ENCODE measurements at places on chromosomes 12 and 14. TPM values are rescaled to one million over a fixed set of nuclear protein-coding genes. Genes with fewer than 3 reads are reported as not detected.

DNA sequence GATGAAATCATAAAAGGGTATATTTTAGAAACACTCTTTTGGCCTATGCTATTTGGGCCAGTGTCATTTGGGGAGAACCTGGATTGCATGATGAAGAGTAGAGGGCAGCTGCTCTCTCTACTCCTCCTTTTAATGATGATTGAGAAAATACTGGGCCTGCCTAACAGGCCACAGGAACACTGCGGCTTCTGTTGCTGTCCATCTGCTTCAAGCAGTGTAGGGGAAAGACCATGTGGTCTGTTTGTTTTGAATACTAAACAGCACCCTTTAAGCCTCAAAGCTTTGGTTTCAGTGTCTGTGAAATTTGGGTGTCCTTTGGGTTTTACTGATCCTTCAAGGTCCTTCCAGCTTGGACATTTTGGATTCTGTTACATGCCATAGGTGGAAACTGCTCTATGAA is 78.0 kb downstream of the TTC6 start:
- DNase-seq: no peak

GRCh38 chr12:128853600-128854197 is 421 bp downstream of the GLT1D1 start:
- no peak for DNase-seq

DNA sequence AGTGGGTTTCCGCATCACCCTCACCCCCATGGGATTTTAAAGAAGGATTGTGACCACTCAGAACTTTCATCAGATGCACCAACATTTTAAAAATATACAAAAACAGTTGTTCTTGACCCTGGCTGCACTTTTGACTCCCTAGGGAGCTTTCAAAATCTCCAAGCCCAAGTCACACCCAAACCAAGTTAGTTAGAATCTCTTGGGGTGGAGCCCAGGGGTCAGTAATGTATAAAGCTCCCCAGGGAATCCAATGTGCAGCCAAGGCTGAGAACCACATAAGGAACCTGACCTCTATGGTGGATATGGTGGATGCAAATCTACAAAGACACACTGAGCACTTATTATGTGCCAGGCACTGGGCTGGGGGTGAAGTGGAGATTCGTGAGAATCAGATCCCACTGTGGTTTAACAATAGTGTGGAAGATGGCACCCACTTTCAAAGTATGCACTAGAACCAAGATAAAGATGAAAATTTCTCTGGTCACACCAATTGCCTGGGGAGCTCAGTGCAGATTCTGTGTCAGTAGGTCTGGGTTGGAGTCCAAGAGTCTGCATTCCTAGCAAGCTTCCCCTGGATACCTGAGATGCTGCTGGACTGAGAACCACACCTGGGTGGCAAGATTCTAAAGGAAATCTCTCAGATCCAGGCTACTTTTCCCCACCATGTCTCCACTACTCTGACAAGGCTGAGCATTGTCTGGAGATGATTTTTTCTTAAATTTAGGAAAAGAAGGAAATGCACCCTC is 18.9 kb upstream of the CMKLR1 start:
- no peak for DNase-seq

GRCh38 chr12:95700316-95700785 is 90.2 kb downstream of the NTN4 start:
- no peak for DNase-seq

DNA sequence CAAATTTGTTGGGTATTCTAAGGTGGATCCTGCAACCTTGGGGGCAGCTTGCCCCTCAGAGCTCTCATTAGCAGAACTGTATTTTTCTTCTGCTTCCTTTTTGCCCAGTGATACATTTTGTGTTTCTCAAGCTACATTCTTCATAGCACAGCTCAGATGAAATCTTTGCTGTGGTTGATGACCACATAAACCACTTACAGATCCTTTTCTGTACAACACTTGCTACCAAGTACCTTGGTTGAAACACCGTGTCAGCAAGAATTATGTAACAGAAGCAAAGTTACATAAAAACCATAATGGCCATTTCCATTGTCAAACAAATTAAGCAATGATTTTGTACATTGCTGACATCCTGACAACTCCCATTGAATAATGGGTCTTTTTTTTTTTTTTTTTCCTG is 9.7 kb upstream of the PLBD1 start:
- no peak for DNase-seq

- no peak for DNase-seq
Observed at GRCh38 chr12:8742501-8742900, 44.7 kb downstream of the RIMKLB start.

- DNase-seq: no peak
Observed at GRCh38 chr12:100504804-100505203, 31.1 kb downstream of the NR1H4 start.

DNA sequence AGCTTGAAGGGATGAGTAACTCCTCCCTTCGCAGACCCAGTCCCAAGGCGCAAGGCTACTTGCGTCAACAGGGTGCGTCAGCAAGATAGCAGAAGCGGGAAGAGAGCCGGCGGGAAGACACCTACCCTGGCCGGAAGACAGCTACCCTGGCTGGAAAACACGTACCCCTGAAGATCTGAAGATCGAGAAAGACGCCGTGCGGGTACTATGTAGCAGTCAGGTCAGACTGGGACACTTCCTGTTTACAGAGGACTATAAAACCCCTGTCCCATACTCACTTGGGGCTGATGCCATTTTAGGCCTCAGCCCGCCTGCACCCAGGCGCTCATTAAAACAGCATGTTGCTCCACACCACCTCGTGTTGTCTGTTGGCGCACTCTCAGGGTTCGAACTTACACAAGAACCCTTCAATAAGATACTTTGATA is 80.9 kb downstream of the ABCD2 start:
- DNase-seq: no peak

GRCh38 chr12:108322998-108323397 is 16.1 kb downstream of the CMKLR1 start:
- DNase-seq: no peak

DNA sequence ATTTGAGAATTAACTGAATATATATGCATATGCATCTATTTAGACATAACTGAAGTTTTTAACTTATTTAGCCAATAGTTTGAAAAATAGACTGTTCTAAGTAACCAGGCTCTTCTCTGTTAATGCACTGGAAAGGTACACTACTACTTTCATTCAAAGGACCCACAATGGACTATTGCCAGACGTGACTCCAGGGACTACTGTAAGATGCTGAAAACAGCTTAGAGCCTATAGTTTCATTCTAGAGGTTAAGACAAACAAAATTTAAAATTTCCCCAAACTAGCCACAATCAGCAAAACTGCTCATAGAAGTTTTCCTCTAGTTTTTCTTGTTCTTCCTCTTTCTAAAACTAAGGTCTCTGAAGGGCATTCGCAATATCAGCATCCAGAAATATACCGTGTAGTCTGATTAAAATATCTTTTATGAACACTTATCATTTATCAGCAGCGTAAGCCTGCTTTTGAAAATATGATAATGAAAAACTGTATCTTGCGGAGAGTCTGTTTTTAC is 10.4 kb downstream of the APPL2 start:
- no peak for DNase-seq

- no peak for DNase-seq
Observed at GRCh38 chr12:84276215-84276614, 636.4 kb downstream of the SLC6A15 start.

- DNase-seq: peak; percentile 36
Observed at GRCh38 chr14:49972131-49972671, 79.3 kb downstream of the ARF6 start.

DNA sequence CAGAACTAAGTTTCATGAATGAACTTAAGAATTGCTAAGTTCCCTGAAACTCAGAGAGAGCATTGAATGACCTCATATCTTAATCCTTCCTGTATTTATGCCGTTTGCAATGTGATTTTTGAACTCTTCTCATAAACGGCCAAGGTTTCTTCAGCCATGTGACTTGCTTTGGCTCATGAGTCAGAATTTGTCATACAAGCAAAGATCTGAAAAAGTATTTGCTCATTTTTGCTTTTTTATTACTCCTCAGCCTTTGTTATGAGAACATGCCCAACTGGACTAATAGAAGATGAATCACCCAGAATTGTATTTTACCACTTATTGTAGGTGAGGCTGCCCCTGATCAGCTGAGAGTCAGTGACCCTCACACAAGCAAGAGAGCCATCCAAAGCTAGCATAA is 693.8 kb downstream of the BCL11B start:
- DNase-seq: no peak

DNA sequence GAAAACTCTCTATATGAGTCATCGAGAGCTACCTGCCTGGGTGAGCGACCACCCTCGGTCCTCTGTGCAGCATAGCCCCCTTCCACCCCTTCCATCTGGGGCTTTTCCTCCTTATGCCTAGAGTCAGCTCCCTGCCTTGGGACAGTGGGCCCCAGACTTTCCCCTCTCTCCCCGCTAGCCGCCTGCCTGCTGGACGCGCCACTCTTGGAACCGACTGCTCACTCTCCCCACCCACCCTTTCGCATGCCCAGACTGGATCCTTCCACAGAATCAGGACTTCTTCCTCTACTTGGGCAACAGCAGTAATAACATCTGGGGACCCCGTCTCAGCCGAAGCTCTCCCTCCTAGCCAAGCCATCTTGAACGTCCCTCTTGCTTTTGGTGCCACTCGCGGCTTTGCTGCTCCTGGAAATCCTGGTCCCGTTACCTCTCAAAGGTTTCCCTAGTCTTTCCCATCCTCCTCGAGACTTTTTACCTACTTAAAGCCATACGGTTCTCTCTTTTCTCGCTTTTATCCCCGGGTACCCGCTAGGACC is 671 bp downstream of the ESYT1 start:
- DNase-seq: peak; percentile 39

- no peak for DNase-seq
Observed at GRCh38 chr14:100370003-100370402, 46.9 kb downstream of the SLC25A47 start.

GRCh38 chr12:14540801-14541462 is 26.8 kb downstream of the PLBD1 start:
- DNase-seq: no peak

- DNase-seq: no peak
Observed at GRCh38 chr14:29503903-29504302, 423.7 kb downstream of the PRKD1 start.

GRCh38 chr12:42484996-42485395 is 104.5 kb downstream of the PRICKLE1 start:
- no peak for DNase-seq

- DNase-seq: no peak
Observed at GRCh38 chr14:55794655-55795595, 214.9 kb downstream of the KTN1 start.

GRCh38 chr14:101953151-101953550 is 11.2 kb upstream of the DYNC1H1 start:
- no peak for DNase-seq

- no peak for DNase-seq
Observed at GRCh38 chr14:72651081-72651480, 242.8 kb downstream of the DPF3 start.

GRCh38 chr14:22434030-22434429 is 155.0 kb downstream of the DAD1 start:
- no peak for DNase-seq

GRCh38 chr12:113899561-113900471 is 66.3 kb downstream of the RBM19 start:
- no peak for DNase-seq

DNA sequence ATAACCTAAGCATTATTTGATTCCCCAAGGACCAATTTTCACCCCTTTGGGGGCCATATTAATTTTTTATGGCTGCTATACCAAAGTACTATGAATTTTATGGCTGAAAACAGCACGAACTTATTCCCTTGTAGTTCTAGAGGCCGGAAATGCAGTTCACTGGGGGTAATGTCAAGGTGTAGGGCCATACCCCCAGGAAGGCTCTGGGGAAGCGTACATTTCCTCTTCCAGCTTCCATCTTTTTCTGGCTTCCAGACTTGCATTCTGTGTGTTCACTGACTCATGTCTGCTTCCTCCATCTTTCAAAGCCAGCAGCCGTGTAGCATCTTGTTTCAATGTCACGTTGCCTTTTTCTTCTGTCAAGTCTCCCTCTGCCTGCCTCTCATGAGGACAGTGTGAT is 133.5 kb downstream of the BICD1 start:
- no peak for DNase-seq

GRCh38 chr14:55000381-55000780 is 26.5 kb downstream of the WDHD1 start:
- DNase-seq: no peak

GALC gene
- 14.2 TPM for total RNA-seq

SUSD6 gene
- 26.3 TPM for total RNA-seq

TTC9 gene
- 9.4 TPM for total RNA-seq

DHH gene
- total RNA-seq: 0.15 TPM

PPM1H gene
- 0.46 TPM for total RNA-seq

ATG2B gene
- 29.6 TPM for total RNA-seq

DCD gene
- total RNA-seq: not detected

KRT85 gene
- not detected for total RNA-seq

Data from gastrocnemius medialis (tissue), 4 donors.